ENCODE measurements at places on chromosomes 2 and 18.

DNA sequence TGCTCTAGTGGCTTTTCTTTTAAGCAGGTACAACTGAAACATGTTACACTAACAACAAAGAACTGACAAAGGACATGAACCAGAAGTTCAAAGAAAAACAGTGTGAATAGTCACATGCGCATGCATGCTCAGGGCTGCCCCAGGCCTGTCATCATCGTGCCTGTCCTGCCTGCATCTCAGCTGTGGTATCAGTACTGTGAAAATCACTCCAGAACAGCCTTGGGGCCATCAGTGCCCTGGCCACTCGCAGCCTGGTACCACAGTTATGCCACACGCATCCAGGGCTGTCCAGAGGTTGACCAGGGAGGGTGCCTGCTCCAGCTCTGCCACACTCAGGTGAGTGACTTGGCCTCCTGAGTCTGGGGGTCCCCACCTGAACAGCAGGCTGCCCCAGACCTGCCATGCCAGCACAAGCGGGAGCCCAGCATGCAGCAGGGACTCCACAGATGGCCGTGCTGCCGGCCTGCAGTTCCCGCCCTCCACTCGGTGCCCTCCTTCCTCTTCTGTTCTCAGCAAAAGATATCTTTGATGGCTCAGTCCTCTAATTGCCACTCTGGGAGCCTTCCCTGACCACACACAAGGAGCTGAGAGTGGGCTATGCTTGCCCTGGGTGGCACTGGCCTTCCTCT is 12.3 kb downstream of the LIMS2 start:
- no peak for DNase-seq
- H3K4me3 ChIP-seq: no peak overlapping the region
- H3K4me1 ChIP-seq: no peaks in the 10 kb centered on the region
- no peak overlapping the region for H3K27ac ChIP-seq
- peaks cover 72% of the 10 kb centered on the region for H3K27me3 ChIP-seq

GRCh38 chr2:233210843-233211547 is 40.5 kb upstream of the ATG16L1 start:
- no peak overlapping the region for H3K4me3 ChIP-seq
- no peaks in the 10 kb centered on the region for H3K27me3 ChIP-seq
- peaks cover 31% of the 10 kb centered on the region for H3K36me3 ChIP-seq
- no peak for DNase-seq
- peaks cover 16% of the 10 kb centered on the region for H3K4me1 ChIP-seq
- no peak overlapping the region for H3K27ac ChIP-seq

- peaks cover 32% of the 10 kb centered on the region for H3K4me1 ChIP-seq
- no peak for DNase-seq
- peak overlapping the region; percentile 80 for H3K27ac ChIP-seq
- H3K4me3 ChIP-seq: peak overlapping the region; percentile 80
- H3K36me3 ChIP-seq: peaks cover 5% of the 10 kb centered on the region
These were observed 4.4 kb upstream of the ZEB2 start for GRCh38 chr2:144524118-144525009.

GRCh38 chr18:63254716-63255399 is 64.7 kb downstream of the BCL2 start:
- H3K27me3 ChIP-seq: no peaks in the 10 kb centered on the region
- peaks cover 62% of the 10 kb centered on the region for H3K4me1 ChIP-seq
- no peak for DNase-seq

DNA sequence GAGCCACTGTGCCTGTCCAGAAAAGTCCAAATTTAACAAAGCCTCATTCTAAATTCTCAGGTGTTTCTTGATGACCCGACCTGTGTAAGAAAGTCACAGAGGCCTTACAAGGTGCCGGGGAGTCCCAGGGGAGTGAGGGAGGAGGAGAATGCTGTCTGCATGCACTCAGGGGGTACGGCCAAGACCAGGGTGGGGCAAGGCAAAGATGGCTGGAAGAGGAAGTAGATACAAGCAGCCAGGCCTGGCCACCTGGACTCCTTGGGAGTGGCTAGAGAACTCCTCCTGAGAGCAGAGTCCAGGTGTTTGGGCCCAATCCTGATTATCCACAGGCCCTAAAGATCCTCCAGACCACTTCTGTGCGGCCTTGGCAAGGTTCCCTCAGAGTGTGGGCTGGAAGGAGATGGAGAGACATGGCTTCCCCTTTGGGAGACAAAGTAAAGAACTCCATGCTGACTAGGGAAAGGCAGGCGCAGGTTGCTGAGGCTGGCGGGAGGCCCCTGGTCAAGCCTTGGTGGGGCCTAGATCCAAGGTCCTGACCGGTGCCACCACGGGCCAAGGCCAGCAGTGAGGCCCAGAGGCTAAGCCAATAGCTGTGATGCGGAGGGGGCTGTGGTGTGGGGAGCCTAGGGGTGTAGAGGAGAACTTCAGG is 74.7 kb downstream of the COPS8 start:
- DNase-seq: no peak
- H3K27ac ChIP-seq: no peak overlapping the region
- H3K4me3 ChIP-seq: no peak overlapping the region
- no peaks in the 10 kb centered on the region for H3K36me3 ChIP-seq
- no peaks in the 10 kb centered on the region for H3K4me1 ChIP-seq
- peaks cover 26% of the 10 kb centered on the region for H3K27me3 ChIP-seq

DNA sequence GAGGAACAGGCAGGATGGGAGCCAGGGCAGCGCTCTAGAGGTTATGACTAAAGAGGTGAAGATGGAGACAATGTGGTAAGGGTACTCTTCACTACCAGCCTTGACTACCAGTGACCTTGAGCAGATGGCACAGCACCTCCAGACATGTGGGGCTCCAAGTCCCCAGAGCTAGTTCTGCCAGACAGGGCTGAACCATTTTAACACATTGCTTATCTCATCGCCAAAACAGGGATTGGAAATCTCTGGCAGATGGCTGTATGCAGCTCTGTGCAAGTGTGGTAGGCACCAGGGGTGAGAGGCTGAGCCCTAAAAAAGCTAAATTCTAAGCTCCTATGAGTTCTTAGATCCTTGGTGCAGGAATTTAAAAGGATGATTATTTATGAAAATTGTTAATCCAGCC is 41.3 kb downstream of the FSHR start:
- no peak overlapping the region for H3K27ac ChIP-seq
- no peak overlapping the region for H3K4me3 ChIP-seq
- no peaks in the 10 kb centered on the region for H3K36me3 ChIP-seq
- no peaks in the 10 kb centered on the region for H3K4me1 ChIP-seq
- no peaks in the 10 kb centered on the region for H3K27me3 ChIP-seq

GRCh38 chr18:55096263-55096951 is 137.1 kb upstream of the CCDC68 start:
- H3K4me1 ChIP-seq: no peaks in the 10 kb centered on the region
- H3K27ac ChIP-seq: no peak overlapping the region
- DNase-seq: no peak
- no peak overlapping the region for H3K4me3 ChIP-seq
- H3K36me3 ChIP-seq: no peaks in the 10 kb centered on the region

DNA sequence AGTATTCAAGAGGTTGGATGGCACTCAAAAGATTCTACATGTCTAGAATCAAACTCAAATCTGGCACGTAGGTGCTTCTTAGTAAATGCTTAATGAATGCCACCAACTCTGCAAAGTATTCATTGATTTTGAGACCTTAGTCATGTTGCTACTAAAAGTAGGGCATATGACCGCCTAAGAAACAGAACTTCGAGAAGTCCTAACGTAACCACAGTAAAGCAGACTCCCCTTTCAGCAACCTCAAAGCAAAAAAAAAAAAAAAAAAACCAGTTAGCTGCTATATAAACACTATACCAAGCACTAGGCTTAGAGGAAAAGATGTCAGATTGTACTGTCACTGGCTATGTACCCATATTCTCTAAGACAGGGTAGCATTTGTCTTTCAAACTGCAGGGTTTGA is 33.9 kb downstream of the PTCD3 start:
- no peaks in the 10 kb centered on the region for H3K27me3 ChIP-seq
- no peak overlapping the region for H3K4me3 ChIP-seq
- no peaks in the 10 kb centered on the region for H3K4me1 ChIP-seq
- no peak for DNase-seq
- H3K36me3 ChIP-seq: peaks cover 75% of the 10 kb centered on the region
- H3K27ac ChIP-seq: no peak overlapping the region

Data from central memory CD8-positive, alpha-beta T cell (primary cell).